ENCODE measurements at places on chromosomes 12 and 14.

- DNase-seq = no peak
These were observed 68.7 kb downstream of the RGS6 start for GRCh38 chr14:72000907-72001306.

GRCh38 chr12:16163146-16163545, 114.3 kb downstream of the SLC15A5 start:
- DNase-seq = no peak

- no peak for DNase-seq
These were observed 524.2 kb downstream of the TMTC2 start for GRCh38 chr12:83210933-83211332.

DNA sequence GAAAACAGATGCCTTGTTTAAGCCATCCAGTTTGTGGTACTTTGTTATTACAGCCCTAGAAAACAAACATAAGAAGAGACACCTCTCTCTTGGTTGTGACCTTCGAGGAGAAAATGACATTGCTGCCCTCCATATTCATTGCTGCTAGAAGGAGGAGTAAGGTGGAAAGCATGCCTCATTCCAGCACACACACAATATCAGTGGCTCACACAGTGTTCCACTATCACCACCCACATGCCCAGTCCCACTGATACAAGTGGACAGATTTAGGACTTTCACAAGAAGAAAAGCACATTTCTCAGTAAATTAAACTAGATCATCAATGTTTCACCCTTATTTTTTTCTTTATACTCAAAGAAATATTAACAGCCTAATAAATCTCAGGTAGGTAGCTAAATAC, 143.6 kb downstream of the PHLDA1 start:
- DNase-seq = no peak

DNA sequence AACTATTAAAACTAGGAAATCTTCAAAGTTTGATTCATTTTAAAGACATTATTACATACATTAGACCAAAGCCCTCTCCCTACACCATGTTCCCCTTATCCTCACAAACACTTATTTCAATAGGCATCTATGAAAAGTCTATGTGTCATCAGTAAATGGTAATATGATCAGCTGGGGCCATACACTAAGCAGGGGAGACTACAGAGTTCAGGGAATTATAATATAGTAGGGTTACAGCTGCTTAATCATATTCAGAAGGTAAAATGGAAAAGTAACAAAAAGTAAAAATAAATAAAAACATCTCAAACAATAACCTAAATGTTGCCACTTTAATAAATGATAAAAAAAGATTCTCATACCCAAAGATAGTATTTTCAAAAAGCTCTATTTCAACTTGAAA, 29.1 kb downstream of the PAWR start:
- no peak for DNase-seq

DNA sequence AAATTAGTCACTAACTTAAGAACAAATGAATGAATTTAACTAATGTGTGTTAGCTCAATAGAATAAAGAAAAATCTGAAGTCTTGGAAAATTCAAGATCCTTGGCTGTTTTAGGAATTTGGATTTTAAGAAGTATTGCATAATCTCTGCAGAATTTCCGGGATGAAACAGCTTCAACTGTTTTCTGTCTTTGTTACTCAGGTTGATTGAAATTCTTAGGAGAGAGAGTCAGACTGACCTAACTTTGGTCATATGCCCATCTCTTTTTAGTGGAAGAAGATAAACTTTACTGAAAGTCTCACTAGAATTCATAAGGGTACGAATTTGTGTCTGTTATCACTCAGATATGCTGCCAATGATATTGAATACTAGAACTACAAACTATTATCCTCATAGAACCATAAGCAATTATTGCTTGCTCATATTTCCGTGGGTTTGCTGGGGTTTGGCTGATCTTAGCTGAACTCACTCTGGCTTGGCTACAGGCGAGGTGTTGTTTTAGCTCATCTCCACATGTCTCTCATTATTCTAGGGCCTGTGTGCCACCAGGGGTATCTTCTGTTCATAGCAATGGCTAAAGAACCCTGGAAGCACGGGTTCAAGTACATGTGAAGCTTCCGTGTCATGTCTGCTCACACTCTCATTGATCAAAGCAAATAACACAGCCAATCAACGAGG, 257.4 kb upstream of the NOVA1 start:
- DNase-seq = no peak

- no peak for DNase-seq
These were observed 34.6 kb downstream of the NCKAP5L start for GRCh38 chr12:49793620-49794019.

DNA sequence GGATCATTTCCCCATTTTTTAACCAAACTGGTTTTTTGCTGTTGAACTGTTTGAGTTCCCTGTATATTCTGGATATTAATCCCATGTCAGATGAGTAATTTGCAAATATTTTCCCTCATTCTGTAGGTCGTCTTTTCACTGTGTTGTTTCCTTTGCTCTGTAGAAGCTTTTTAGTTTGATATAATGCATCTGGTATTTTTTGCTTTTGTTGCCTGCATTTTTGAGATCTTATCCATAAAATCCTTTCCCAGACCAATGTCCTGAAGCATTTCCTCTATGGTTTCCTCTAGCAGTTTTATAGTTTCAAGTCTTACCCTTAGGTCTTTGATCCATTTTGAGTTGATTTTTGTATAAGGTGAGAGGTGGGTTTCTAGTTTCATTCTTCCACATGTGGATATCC, 71.3 kb downstream of the LRP6 start:
- no peak for DNase-seq

DNA sequence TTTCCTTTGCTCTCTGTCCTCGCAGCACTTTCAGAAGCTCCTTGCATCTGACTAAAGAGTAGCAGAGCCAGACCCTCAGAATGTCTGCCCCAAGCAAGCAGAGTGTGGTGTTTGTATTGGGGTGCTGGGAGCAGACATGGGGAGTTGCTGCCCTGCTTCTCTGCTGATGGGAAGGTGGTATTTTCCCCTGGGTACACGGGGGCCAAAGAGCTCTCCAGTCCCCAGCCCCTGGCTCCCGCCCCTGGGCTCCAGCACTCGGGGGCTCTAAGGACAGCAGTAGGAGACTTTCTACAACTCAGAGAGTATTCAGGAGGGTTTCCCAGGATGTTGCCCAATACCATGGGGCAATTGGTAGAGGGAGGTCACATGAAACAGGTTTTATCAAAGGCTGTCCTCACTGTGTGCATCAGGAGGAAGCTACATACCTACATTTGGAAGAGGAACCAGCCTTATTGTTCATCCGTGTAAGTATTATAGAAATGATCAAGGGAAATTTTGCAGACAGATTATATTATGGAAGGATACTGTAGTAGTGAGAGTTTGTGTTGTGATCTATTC, 50.3 kb downstream of the DAD1 start:
- DNase-seq = no peak

- DNase-seq = no peak
These were observed 35.6 kb downstream of the CHGA start for GRCh38 chr14:92958373-92959188.

DNA sequence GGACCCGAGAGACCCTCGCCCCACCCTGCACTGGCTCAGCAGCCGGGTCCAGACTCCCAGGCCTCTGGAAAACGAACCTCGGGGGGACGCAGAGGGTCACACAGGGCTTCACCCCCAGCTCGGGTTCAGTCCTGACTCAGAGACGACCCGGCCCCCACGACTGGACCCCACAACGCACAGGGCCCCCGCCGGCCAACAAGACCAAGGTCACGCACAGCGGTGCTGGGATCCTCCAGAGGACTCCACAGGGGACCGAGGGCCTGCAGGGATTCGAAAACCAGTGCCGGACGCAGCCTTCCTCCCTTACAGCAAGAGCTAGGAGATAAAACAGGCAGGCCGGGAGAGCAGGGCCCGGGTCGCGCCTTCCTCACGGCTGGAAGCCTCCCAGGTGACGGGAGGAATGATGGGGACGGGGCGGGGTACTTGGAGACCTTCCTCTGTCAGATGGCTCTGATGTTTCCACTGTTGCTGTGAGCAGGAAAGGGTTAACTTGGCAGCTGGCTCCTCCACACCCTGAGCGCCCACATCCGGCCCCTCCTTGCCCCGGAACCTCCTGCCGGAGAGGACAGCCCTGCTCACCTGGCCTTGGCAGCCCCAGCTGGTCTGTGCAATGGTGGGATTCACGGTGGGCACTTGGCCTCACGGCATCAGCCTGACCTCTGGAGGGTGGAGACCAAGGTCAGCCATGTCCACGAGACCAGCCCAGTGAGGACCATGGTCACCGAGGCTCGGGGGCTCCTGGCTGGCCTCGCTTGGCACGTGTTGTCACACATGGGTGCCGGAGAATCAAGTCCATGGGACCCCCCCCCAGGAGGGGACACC, 46.2 kb downstream of the GALNT9 start:
- peak; percentile 73 for DNase-seq

DNA sequence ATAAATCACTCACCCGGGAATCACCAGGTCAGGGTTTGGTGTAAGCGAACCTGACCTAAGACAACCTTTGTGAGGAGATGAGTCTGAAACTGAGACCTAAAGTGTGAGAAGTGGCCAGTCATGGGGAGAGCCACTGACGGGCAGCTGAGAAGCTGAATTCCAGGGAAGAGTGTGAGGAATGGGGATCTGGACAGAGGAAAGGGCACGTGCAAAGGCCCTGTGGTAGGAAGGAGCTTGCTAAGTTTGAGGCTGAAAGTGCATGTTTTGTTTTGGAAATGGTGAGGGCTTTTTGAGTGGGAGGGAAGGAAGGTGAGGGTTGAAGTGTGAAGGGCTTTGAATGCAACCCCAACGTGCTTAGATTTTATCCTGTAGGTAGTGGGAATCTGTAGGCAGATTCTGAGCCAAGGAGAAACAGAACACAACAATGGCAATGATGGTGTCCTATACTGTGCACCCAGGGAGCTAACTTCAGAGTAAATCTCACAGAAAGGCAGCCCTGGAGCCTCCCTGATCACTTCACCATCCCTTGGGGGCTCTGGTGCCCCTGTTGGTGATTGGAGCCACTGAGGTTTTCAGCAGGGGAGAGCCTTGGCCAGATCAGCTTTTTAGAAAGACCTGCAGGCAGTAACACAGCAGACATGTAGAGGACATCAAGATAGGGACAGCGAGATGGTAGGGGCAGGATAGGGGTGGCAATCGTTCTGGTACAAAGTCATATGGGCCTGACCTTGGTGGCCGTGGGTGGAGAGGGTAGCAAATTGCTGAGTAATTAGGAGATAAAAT, 37.5 kb upstream of the CHGA start:
- no peak for DNase-seq

GRCh38 chr12:124509676-124510300, 57.6 kb downstream of the NCOR2 start:
- no peak for DNase-seq

- DNase-seq = no peak
These were observed 15.2 kb downstream of the ACIN1 start for GRCh38 chr14:23079716-23080115.

DNA sequence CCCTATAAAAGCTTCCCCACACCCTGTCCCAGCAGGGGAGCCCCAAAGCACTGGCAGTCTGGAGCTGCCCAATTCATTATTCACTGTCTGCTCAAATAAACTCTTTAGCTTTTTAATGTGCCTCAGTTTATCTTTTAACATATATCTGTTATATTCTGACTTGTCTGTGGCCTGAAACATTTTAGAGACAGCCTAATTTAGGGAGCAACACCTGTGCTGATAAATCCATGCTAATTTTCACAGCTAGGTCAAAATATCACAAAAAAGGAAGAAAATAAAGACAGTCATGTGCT, 32.9 kb downstream of the TMTC1 start:
- DNase-seq = no peak

DNA sequence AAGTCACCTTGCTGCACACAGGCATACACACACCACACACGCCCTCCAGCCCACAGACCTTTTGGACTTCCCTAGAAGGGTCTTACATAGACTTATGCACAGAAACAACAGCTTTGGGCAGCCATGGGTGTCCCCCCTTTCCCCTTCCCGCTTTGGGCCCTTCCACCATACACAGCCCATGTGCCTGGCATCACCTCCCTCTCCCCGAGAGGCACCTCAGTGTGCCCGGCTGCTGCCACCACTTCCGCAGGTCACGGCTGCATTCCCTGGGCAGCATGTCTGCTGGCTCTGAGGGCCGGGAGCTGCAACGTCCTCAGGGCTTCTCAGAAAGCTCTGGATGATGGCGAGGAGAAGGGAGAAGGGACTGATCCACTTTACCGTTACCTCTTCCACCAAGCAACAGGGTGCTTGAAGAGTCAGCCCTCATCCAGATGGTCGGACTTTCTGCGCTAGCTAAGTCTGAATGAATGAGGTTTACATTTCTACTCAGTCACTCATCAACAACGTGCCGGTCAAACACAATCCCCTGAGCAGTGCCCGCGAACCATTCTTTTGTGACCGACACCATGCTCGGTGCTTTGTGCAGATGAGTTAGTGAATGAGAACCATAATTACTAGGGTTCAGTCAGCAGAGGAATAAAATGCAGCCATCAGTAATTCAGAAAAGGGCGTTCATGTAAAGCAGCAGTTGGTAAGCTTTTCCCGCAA, 72.2 kb upstream of the BCL11B start:
- no peak for DNase-seq

DNA sequence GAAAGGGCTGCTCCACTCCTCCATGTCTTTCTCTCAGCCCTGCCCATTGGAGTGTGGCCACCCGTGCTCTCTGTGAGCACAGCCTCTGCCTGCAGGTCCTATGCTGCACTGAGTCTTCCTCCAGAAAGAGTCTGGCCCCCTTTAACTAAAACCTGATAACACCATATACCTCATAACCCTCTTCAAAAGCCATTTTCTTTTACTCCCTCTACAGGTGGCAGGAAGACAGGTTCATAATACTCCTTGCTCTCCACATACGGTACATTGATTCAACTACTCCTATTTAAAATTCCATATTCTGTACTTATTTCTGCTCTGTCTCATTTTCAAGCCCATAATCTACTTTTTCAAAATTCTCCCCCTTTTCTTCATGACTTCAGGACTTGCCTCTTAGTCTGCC, 144.0 kb downstream of the HELB start:
- DNase-seq = no peak

DNA sequence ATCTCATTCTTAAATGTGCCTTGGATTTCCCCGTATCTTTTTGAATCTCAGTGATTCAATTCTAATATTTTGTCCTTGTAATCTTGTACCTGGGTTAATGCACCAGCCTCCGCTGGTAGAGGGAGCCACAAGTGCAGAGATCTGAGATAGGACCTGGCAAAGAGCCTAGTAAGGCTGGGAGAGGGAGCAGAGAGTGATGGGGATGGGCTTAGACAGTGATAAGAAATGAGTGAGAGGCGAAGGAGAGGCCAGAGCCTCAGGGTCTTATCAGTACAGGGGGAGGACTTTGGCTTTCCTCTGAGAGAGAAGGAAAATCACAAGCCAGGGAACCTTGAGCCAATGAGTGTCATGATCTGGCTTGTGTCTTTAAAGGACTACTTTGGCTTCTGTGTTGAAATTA, 30.5 kb upstream of the LMNTD1 start:
- no peak for DNase-seq

GRCh38 chr14:65237023-65237814, 134.9 kb upstream of the MAX start:
- DNase-seq = no peak

GRCh38 chr12:116677202-116677661, 60.6 kb downstream of the SPRING1 start:
- DNase-seq = peak; percentile 23

DNA sequence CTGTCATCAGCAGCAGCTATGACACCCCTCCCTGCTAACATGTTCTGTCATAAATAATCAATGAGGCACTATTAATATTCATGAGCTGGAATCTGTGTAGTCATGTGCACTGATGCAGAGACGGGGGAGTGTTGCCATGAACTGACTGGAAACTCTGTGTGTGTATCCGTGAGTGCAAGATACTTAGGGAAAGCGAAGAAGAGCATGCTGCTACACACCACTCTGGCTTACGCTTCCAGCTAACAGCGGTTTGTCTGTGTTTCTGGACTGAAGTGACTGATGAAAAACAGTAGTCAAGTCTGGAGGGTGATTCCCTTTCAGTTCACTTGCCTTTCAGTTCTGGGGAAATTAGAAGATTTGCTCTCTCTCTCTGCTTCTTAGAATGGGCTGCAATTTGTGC, 249.4 kb downstream of the PDZRN4 start:
- DNase-seq = no peak
